Mesothelial cell of epicardium (in vitro differentiated cells): ENCODE measurements at places on chromosomes 6 and 20.

DNA sequence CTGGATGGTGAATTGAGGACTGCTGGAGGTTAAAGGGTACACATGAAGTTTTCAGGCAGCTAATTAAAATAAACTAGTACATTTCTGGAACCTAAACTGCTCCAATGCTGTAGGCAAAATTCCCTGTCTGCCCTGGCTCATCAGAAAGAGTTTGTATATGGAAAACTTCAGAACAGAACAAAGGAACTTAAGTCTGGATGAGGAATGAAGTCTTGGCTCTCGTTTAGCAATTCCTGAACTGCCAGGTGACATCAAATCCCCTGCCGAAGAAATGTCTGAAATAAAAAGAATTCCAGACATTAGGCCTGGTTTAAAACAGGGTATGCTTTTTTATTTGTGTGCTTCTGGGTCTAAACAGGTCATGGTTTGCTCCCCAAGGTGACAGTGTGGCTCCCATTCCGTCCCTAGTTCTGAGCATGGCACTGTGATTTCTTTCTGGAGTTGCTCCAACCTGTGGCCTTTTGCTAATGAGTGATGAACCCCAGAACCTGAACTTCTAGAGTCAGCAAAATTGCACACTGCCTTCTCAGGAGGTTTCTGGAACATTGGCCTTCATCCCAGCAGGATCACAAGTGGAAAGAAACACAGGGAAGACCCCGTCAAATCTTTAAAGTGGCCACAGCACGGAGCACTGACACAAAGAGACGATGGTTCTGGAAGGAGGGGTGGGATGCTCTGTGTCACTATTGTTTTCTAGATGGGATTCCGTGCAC is 129.4 kb upstream of the NAA20 start:
- DNase-seq = no peak

DNA sequence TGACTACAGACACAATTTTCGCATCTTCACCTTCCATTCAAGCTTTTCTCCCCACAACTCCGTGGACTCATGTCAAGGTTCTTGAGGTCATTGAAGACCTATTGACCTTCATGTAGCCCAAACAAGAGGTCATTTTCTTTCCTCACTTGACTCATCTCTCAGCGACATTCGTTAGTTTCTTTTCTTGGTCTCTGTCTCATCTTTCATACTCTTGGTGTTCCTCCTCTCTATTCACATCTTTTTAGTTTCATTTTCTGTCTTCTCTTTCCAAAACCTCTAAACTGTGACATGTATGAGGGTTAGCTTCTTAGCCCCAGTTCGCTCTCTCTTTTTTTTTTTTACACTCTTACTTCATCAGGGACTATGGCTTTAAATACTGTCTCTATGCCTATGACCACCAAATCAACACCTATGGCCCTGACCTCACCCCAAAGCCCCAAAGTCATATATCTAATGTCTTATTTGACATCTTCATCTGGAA is 128.6 kb upstream of the BACH2 start:
- DNase-seq = no peak

DNA sequence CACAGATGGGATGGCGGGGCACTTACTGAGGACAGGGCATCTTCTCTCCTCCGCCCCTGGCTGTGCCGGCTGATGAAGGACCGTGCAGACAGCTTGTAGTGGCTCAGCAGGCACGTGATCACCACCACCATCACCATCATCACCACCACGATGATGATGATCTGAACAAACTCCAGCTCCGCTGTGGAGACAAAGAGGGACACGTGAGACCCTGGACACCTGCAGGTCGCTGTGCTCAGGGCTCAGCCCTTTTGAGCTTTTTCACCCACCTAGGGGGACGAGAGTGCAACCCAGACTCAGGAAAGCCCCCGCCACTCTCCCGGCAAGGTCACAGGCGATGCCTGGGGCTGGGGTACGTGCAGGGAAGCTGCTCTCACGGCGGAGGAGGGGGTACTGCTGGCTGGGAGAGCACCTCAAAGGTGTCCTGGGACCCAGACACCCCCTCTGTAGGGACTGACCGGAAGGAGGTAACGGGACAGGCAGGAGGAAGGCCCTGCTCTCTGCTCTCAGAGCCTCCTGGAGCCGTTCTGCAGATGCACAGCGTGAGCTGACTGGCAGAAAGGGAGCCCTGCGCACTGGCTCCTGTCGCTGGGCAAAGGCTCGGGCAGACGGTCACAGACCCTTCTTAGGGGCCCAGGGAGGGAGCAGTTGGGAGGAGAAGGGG is 39.4 kb upstream of the ZBP1 start:
- DNase-seq = peak; percentile 14

DNA sequence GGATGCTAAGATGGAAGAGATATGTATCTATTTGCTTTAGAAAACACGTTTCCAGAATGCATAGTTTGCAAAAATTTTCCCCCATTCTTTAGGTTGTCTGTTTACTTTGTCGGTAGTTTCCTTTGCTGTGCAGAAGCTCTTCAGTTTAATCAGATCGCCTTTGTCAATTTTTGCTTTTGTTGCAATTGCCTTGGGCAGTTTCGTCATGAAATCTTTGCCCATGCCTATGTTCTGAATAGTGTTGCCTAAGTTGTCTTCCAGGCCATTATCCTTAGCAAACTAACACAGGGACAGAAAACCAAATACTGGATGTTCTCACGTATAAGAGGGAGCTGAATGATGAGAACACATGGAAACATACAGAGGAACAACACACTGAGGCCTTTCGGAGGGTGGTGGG is 454.2 kb upstream of the SLC35B3 start:
- no peak for DNase-seq

GRCh38 chr20:504632-505075 is 38.9 kb downstream of the CSNK2A1 start:
- DNase-seq = no peak

- DNase-seq = no peak
These were observed 25.5 kb downstream of the QKI start for GRCh38 chr6:163439997-163440396.

DNA sequence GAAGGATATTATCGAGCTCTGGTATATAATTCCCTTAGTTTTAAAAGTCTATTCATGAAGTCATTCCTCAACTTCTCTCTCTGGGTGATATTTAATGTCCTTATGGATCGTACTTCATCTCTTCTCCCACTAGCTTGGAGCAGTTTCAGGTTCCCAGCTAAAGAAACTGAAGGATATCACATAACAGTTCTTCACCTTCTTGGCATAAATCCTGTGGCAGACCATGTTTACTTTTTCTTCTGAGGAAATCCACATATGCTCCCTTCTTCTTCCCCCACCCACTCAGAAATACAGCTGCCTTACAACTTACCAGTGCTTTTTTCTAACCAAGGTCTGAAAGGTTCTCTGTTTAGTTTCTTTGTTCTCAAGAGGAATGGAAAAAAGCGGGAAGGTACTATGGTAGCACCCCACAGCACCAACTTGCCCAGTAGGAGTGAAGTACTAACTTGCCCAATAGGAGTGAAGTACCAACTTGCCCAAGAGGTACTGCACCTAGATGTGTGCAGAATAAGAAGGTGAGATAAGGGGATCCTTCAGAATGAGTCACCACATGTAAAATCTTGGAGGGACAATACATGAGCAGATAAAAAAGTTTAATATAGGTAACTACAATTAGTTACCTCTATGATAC is 53.1 kb downstream of the TSPYL4 start:
- DNase-seq = no peak

GRCh38 chr20:62275219-62275618 is 27.6 kb upstream of the ADRM1 start:
- no peak for DNase-seq

- peak; percentile 44 for DNase-seq
These were observed 66.5 kb upstream of the PIM1 start for GRCh38 chr6:37103169-37104039.

DNA sequence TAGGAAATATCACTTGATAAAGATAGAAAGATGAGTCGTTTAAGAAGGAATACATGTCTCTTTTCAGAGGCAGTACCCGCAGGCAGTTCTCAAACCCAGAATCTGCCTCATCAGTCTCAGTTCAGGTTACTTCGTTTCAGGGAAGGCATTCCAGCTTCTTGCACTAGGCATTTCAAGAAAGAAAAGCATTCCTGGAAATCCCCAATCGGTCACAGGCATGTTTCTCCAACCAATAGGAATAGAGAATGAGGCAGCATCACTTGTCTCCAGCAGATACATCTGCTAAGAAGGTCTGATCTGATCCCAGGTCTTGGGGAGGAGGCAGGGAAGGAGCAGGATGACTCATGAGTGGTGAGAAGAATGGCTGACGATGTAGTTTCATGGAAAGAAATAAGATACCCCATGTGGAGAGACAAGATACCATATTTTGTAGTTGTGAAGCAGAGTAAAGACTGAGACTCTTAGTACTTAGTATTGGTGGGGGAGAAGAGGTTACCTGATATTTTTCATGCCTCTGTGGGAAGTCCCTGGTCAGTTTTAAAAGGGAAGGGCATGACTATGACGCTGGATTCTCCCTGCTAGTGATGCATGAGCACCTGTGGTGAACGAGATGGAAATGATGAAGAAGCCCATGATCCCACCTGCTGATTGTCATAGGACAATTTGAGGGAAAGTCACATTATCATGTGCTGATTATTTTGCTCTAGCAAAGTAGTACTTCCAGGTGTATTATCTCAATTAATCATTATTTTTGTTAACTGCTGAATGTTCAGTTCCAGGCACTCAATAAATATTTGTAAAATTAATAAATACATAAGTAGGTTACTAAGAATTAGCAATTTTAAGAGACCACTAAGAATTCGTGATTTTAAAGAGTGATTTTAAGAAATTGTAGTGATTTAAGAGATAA is 20.3 kb upstream of the HLA-DRB1 start:
- peak; percentile 54 for DNase-seq

DNA sequence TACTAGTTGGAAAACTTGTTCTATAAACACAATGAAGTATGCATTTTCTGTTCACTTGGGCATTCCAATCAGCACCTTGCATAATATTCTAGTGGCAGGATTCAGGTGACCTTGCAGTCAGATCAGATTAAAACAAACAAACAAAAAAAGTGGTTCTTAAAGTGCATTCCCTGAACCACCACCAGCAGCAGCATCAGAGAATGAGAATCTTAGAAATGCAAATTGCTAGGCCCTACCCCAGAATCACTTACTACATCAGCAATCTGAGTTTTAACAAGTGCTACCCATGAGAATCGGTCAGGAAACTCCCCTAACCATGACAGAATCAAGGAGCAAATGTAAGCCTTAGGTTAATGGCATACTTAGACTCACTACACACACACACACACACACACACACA is 41.7 kb downstream of the SNAP25 start:
- no peak for DNase-seq

GRCh38 chr20:59628171-59628570 is 23.8 kb downstream of the PHACTR3 start:
- no peak for DNase-seq

GRCh38 chr6:159934181-159934580 is 34.7 kb upstream of the IGF2R start:
- DNase-seq = no peak

DNA sequence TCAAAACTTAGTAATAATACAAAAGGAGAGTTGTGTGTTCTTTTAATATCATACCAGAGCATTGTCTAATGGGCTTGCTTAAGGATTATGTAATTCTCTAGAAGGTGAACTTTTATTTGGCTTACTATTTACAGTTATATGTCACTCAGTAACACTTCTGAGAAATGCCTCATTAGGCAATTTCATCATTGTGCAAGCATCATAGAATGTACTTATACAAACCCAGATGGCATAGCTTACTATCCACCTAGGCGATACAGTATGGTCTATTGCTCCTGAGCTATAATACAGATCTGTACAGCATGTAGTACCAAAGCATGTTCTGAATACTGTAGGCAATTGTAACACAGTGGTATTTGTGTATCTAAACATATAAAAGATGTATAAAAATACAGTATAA is 340.1 kb downstream of the PHF3 start:
- no peak for DNase-seq

DNA sequence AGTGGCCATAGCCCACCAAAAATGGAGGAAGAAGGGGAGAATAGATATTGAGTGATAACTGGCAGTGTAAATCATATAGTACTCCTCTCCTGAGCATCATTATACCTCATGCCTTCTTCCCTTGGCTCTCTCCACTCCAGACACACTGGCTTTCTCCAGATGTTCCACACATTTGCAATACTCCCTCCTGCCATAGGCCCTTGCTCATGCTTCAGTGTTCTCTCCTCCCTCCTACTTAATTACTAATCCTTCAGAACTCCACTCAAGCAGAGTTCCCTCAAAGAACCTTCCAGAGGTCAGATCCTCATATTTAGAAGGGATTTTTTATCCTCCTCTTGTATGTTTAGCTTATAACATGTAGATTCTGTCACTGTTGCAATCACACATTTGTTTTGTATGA is 279.5 kb upstream of the SUPT3H start:
- DNase-seq = no peak

- no peak for DNase-seq
These were observed 20.9 kb downstream of the RAB44 start for GRCh38 chr6:36718560-36718959.

- no peak for DNase-seq
These were observed 1.3 kb downstream of the PHACTR2 start for GRCh38 chr6:143679041-143679440.

- no peak for DNase-seq
These were observed 33.7 kb downstream of the SRSF3 start for GRCh38 chr6:36627801-36628246.

GRCh38 chr6:153140299-153140698 is 9.2 kb upstream of the RGS17 start:
- DNase-seq = no peak

DNA sequence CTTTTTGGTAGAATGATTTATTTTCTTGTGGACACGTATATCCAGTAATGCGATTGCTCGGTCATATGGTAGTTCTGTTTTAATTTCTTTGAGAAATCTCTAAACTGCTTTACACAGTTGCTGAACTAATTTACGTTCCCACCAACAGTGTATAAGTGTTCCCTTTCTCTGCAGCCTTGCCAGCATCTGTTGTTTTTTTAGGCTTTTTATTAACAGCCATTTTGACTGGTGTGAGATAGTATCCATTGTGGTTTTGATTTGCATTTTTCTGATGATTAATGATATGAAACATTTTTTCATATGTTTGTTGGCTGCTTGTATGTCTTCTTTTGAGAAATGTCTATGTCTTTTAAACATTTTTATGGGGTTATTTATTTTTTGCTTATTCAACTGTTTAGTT is 196.7 kb downstream of the MOXD1 start:
- no peak for DNase-seq

GRCh38 chr6:144344646-144345045 is 59.5 kb downstream of the UTRN start:
- DNase-seq = no peak

GRCh38 chr6:33827546-33828451 is 24.0 kb upstream of the MLN start:
- no peak for DNase-seq

DNA sequence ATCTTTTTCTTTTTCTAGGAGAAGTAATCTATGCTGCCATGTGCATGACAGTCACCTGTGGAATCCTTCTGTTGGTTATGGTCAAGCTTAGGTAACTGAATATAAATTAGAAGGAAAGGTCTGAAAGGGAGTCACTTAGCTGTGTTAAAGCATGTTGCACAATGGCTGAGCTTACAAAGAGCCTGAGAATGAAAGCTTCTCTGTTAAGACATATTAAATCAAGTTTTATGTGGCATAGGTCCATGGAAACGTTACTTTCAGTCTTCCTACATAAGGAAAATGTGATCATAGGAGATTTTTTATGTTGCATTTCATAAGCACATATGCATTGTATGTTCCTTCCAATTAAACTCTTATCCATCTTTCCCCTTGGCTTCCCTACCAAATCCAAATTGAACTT is 72.1 kb downstream of the GFRAL start:
- DNase-seq = no peak

- DNase-seq = no peak
These were observed 135.2 kb upstream of the MLIP start for GRCh38 chr6:53975941-53976615.
